ENCODE measurements at places on chromosomes 6 and 20.

GRCh38 chr6:40848038-40848437, 191.0 kb downstream of the UNC5CL start:
- H3K27me3 ChIP-seq = peaks cover 63% of the 10 kb centered on the region
- no peaks in the 10 kb centered on the region for H3K4me1 ChIP-seq
- DNase-seq = no peak
- H3K27ac ChIP-seq = no peak overlapping the region
- H3K36me3 ChIP-seq = no peaks in the 10 kb centered on the region

DNA sequence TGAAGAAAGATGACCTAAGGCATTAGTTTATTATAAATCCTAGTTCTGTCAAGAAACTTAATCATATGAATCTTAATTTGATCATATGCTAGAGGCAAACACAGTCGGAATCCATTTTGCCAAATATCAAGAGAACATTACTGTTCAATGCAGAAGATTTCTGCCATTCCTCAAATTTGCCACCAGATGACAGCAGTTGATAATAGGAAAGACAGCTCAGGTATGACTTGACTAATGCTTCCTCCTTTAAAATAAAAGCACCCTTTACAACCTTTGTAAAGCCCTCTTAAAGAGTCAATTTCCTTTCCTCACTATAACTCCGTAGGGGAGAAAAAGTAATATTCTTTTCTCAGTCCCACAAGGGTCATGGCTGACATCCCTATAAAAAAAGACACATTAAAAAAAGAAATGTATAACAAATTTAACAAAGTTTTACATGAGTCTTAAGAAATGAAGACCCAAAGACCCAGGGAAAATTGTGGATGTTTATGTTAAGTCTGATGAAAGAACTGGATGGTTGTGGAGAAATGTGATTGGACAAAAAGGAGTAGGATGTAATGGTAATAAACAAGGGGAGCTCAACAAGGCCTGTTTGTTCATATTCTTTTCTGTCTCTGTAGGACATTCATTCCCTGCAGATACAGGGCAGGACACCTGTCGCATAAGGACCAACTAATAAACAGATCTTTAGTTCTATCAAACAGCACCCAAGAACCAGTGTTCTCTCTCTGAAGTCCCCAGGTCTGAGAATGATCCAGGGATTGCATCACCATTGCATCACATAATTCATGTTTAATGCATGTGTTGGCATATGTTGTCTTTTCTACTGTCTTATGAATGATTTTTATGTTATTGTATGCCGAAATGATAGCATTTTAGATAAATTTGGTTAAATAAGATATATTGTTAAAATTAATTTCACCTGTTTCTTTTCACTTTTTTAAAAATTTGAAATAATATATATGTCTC, 23.0 kb upstream of the IL17A start:
- H3K27me3 ChIP-seq = no peaks in the 10 kb centered on the region
- H3K27ac ChIP-seq = no peak overlapping the region
- DNase-seq = no peak
- peaks cover 23% of the 10 kb centered on the region for H3K4me1 ChIP-seq
- no peak overlapping the region for H3K4me3 ChIP-seq
- H3K36me3 ChIP-seq = no peaks in the 10 kb centered on the region

- peaks cover 13% of the 10 kb centered on the region for H3K36me3 ChIP-seq
- peak overlapping the region; percentile 40 for H3K27ac ChIP-seq
- H3K27me3 ChIP-seq = peaks cover 100% of the 10 kb centered on the region
- peak overlapping the region; percentile 58 for H3K4me3 ChIP-seq
Measured at GRCh38 chr20:38730167-38730988, 6.1 kb downstream of the SLC32A1 start.

GRCh38 chr6:142381845-142382378, 80.1 kb downstream of the ADGRG6 start:
- H3K27me3 ChIP-seq = no peaks in the 10 kb centered on the region
- no peak overlapping the region for H3K4me3 ChIP-seq
- no peak for DNase-seq
- H3K36me3 ChIP-seq = peaks cover 6% of the 10 kb centered on the region

- H3K4me3 ChIP-seq = no peak overlapping the region
- peaks cover 7% of the 10 kb centered on the region for H3K36me3 ChIP-seq
- no peak overlapping the region for H3K27ac ChIP-seq
- DNase-seq = no peak
- H3K27me3 ChIP-seq = no peaks in the 10 kb centered on the region
Measured at GRCh38 chr20:21324126-21324525, 21.0 kb downstream of the XRN2 start.

GRCh38 chr20:20806121-20807095, 94.0 kb upstream of the RALGAPA2 start:
- no peak overlapping the region for H3K27ac ChIP-seq
- no peaks in the 10 kb centered on the region for H3K4me1 ChIP-seq
- peaks cover 12% of the 10 kb centered on the region for H3K27me3 ChIP-seq

- no peaks in the 10 kb centered on the region for H3K4me1 ChIP-seq
- H3K27me3 ChIP-seq = no peaks in the 10 kb centered on the region
- DNase-seq = no peak
Measured at GRCh38 chr6:45116714-45117410, 211.3 kb upstream of the RUNX2 start.

DNA sequence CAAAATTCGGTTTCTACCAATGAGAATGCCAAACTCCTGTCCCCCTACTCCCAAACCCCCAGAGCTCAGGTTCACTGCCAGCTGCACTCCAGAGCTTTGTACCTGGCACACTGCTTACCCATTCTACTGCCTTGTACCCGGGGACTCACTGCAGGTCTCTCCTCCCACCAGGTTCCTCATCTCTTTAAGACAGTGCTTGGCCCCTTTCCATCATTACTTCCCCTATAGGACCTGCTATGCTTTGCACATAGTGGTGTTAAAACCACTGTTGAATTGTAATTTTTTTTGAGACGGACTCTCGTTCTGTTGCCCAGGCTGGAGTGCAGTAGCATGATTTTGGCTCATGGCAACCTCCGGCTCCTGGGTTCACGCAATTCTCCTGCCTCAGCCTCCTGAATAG, 25.9 kb downstream of the LYRM4 start:
- no peaks in the 10 kb centered on the region for H3K36me3 ChIP-seq
- no peaks in the 10 kb centered on the region for H3K4me1 ChIP-seq
- H3K4me3 ChIP-seq = no peak overlapping the region
- H3K27ac ChIP-seq = no peak overlapping the region
- H3K27me3 ChIP-seq = no peaks in the 10 kb centered on the region
- DNase-seq = no peak

DNA sequence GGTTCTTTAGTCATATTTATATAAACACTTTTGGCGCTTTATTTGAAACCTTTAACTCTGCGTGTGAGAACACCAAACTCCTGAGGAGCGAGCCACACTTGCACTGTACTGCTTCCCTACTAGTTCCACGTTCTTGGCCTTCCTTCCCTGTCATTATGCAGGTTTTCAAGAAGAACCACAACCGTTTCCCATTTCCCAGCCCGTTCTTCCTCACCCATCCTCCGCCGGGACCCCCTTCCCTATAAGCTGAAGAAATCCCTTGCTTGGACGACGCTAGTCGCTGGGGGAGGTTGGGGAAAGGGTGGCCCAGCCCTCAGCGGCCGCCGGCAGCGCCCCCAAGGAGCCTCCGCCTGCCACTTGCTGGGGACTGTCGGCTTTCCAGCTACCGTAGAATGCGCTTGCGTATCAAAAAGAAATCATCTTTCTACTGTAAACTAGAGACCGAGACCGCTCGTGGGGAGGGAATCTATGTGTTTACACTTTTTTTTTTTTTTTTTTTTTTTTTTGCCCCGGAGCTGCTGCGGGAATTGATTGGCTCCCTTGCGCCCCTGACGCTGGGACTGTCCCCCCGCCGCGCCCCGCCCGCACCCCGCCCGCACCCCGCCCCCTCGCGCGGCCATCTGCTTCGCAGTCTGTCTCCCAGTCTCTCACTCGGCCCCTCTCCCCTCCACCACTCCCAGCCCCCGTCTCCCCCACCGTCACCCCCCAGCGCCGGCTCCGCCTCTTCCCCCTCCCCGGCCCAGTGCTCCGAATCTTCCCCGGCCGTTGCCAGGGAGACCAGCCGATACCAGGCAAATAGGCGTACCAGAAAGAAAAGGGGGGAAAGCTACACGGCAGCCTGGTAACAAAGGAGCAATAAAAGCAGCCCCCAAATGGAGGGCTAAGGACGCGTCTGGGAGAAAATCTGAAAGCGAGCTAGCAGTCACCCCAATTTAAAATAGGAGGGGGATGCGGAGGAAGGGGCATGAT, 2.3 kb upstream of the MARCKS start:
- peak; percentile 72 for DNase-seq
- H3K4me1 ChIP-seq = no peaks in the 10 kb centered on the region
- no peaks in the 10 kb centered on the region for H3K36me3 ChIP-seq
- H3K27me3 ChIP-seq = no peaks in the 10 kb centered on the region
- no peak overlapping the region for H3K27ac ChIP-seq

GRCh38 chr6:111813237-111813636, 60.0 kb downstream of the FYN start:
- DNase-seq = no peak
- peaks cover 39% of the 10 kb centered on the region for H3K4me1 ChIP-seq
- H3K36me3 ChIP-seq = no peaks in the 10 kb centered on the region
- no peaks in the 10 kb centered on the region for H3K27me3 ChIP-seq
- H3K4me3 ChIP-seq = peak overlapping the region; percentile 21

DNA sequence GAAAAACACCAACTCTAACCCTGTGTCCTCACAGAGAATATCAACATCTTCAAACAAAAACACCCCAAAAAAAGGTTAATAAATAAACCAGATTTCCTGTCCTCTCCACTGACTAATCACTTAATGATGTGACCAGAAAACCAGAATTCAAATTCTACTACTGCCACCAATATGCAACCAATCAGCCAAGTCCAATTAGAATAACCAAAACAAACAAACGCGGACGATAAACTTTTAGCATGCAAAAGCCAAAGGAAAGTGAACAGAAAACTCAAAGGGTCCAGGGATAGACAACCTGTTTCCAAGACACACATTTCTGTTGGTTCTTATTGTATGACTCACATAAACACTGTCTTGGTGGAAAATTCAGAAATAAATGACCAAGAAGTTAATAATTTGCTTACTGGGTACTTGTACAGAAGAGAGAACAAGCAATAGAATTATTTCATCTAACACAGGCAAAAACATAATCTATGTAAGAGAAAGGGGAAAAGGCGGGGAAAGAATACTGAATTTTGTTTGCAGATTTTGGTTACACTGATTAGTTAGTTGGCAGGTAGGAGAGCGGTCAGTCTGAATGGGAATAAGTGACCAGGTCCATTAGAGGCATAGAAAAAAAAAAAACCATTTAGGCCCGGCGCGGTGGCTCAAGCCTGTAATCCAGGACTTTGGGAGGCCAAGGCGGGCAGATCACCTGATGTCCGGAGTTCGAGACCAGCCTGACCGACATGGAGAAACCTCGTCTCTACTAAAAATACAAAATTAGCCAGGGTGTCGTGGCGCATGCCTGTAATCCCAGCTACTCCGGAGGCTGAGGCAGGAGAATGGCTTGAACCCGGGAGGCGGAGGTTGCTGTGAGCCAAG, 34.1 kb downstream of the HFE start:
- peak; percentile 66 for DNase-seq
- peaks cover 24% of the 10 kb centered on the region for H3K4me1 ChIP-seq
- peaks cover 14% of the 10 kb centered on the region for H3K27me3 ChIP-seq

GRCh38 chr6:71292001-71292400, 3.4 kb downstream of the OGFRL1 start:
- no peaks in the 10 kb centered on the region for H3K27me3 ChIP-seq
- peaks cover 39% of the 10 kb centered on the region for H3K36me3 ChIP-seq
- peaks cover 56% of the 10 kb centered on the region for H3K4me1 ChIP-seq
- DNase-seq = no peak

GRCh38 chr6:135586844-135587243, 89.3 kb upstream of the AHI1 start:
- H3K4me3 ChIP-seq = no peak overlapping the region
- no peaks in the 10 kb centered on the region for H3K4me1 ChIP-seq
- no peak overlapping the region for H3K27ac ChIP-seq

GRCh38 chr6:139251045-139251690, 40.6 kb downstream of the TXLNB start:
- no peak overlapping the region for H3K4me3 ChIP-seq
- no peaks in the 10 kb centered on the region for H3K27me3 ChIP-seq
- no peak for DNase-seq

GRCh38 chr20:51554538-51555165, 12.1 kb upstream of the NFATC2 start:
- H3K36me3 ChIP-seq = no peaks in the 10 kb centered on the region
- no peaks in the 10 kb centered on the region for H3K4me1 ChIP-seq
- DNase-seq = no peak
- no peak overlapping the region for H3K4me3 ChIP-seq

GRCh38 chr20:25308083-25308491, 60.2 kb downstream of the PYGB start:
- peaks cover 17% of the 10 kb centered on the region for H3K36me3 ChIP-seq
- no peak overlapping the region for H3K27ac ChIP-seq
- H3K27me3 ChIP-seq = no peaks in the 10 kb centered on the region
- H3K4me3 ChIP-seq = no peak overlapping the region
- DNase-seq = no peak

GRCh38 chr6:37724530-37725220, 27.0 kb upstream of the MDGA1 start:
- H3K27me3 ChIP-seq = no peaks in the 10 kb centered on the region
- H3K4me3 ChIP-seq = no peak overlapping the region
- no peaks in the 10 kb centered on the region for H3K36me3 ChIP-seq
- no peak for DNase-seq
- H3K27ac ChIP-seq = no peak overlapping the region

DNA sequence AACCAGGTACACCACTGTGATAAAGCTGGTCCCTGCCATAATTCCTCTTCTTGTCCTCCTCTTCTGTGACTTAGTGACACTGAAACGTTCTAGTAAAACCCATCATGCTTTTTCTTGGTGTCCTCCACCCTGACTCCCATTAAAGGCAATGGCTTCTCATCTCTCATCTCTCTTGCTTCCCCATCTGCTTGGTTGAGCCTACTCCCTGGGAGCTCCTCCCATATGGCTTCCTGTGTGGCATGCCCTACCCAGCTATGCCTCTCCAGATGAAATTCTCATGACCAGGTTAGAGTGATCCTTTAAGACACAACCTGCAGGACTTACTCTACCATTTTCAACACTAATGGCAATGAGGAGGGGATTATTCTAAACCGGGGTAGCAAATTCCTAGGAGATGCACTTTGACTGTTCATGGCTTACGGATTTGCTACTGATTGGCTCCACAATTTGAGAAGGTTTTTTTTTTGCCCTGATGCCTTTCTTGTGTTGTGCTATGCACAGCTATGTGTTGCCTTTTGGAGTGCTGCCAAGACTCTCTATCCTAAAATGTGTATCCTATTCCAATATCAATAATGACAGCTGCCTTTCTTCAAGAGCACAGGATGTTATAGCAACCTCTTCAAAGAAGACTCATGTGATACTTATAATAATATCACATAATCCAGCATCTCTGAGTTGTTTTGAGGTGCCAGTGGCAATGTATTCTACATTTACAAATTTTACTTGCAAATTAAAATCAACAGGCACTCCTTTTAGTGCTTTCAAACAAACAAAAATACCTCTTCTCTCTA, 6.1 kb downstream of the SIRPG start:
- no peak for DNase-seq
- peaks cover 7% of the 10 kb centered on the region for H3K4me1 ChIP-seq
- no peaks in the 10 kb centered on the region for H3K27me3 ChIP-seq
- H3K4me3 ChIP-seq = no peak overlapping the region

Data from Calu3 (cell line).